Stimulated activated CD8-positive, alpha-beta memory T cell treated with anti-CD3 and anti-CD28 coated beads, Interleukin-7, amount 100 ng/mL, for 1 hour (primary cell): ENCODE measurements at places on chromosomes 5 and 9.
A peak's percentile ranks its signal among the peaks of the same experiment; 100 is the strongest.

DNA sequence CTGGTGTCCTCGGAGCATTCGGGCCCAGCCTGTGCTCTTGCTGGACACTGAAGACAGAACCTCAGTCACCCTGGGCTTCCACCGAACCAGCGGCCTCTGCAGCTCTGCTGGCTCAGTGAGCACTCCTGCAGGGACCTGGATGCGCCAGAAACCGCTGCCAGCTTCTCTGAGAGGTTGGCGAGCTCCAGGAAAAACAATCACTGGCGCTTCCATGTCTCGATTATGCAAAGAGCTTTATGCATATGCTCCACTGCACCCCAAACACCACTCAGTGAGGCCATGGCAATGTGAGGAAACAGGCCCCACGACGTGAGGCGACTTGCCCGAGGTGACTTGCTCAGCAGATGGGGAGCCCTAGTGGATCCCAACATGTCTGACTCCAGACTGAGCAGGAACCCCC lies 11.0 kb downstream of the PRDM12 start:
- no peak for DNase-seq

- DNase-seq = no peak
Measured at GRCh38 chr5:170634256-170634990, 130.6 kb downstream of the KCNIP1 start.

- DNase-seq = no peak
Measured at GRCh38 chr9:133188006-133188842, 20.8 kb downstream of the OBP2B start.

DNA sequence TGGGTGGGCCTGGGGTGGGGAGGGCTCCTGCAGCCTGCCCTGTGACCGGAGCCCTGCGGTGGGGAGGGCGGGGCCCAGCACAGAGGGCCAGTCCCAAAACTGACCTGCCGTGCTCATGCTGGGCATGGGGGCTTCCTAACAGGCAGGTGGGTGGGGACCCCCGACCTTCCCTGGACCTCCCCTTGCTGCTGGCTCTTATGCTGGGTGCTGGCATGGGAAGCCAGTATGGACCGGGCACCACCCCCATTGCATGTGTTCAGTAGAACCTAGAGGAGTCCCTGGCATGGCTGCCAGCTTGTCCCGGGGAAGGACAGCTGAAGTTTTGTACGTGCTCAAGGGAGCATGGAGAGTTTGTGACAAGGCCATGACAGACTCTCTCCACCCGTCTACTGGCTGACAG lies 37.1 kb downstream of the WNK2 start:
- no peak for DNase-seq

GRCh38 chr5:53368516-53368915 lies 111.9 kb upstream of the FST start:
- no peak for DNase-seq

- no peak for DNase-seq
Measured at GRCh38 chr9:136519263-136520052, 26.4 kb downstream of the NOTCH1 start.

GRCh38 chr9:91777292-91777830 lies 172.7 kb downstream of the ROR2 start:
- no peak for DNase-seq

- no peak for DNase-seq
Measured at GRCh38 chr5:74679966-74680365, 5.1 kb upstream of the HEXB start.

DNA sequence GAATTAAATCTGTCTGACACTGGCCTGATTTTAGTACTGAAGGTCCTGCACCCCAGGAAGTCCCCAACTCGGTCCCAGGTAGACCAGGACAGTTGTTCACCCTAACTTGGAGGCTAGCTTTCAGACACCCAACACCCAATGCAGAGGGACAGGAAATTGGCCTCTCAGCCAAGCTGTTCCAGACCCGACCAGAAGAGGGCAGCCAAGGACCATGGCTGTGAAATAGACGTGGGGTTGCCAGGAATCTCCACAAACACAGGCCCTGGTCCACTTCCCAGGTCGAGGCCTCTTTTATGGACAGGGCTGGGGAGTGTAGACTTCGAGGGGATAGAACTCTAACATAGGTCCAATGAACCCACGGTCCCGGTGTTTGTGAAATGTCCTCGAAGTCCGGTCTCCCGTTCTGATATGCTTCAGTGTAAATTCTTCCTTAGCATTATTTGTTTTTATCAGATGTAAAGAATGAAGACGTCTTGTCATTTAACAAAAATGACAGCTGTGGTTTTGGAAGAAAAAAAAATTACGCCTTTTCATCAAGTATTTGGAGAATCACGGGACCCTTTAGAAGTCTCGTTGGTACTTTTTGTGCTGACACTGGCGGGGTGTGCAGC lies 260.3 kb upstream of the ADAMTS16 start:
- DNase-seq = no peak

GRCh38 chr9:10875752-10876151 lies 262.9 kb upstream of the PTPRD start:
- no peak for DNase-seq

GRCh38 chr9:111151537-111151936 lies 113.3 kb upstream of the LPAR1 start:
- DNase-seq = no peak

GRCh38 chr5:109997161-109997560 lies 307.4 kb downstream of the MAN2A1 start:
- no peak for DNase-seq

- peak; percentile 27 for DNase-seq
Measured at GRCh38 chr9:89523948-89524347, 26.0 kb upstream of the SEMA4D start.

DNA sequence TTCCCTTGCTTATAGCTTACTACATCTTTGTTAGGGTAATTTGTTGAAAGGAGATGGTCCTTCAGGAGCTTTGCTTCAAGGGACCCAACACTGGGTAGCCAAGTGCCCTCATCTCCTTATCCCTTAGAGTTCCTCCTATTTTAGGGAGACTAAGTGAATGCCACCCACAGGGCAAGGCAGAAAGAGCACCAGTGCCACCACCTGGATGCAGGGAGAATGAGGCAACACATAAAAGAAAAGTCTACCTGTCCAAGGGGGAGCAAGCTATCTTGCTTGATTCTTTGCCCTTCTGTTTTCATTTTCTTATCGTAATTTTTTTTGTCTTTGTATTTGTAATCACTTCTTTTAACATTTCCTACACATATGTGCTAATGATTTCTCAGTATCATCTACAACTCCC lies 205.5 kb downstream of the NPR3 start:
- DNase-seq = no peak

DNA sequence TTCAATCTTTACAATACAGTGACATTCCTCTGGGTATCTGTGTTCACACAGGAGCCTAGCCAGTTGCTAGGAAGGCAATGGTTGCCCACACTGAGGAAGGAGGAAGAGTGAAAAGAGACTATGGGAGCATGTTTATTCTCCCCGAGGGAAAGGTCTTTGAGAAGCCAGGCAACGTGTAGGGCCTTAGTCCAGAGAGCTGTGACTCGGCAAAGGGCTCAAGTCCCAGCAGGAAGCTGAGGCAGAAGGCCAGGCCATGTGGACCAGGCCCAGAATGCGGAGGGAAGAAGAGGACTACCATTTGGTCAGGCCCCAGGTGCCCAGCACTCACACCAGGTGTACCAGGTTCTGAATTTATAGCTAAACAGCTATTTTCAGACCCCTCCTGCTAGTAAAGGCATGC lies 136.6 kb upstream of the DMAC1 start:
- DNase-seq = no peak

DNA sequence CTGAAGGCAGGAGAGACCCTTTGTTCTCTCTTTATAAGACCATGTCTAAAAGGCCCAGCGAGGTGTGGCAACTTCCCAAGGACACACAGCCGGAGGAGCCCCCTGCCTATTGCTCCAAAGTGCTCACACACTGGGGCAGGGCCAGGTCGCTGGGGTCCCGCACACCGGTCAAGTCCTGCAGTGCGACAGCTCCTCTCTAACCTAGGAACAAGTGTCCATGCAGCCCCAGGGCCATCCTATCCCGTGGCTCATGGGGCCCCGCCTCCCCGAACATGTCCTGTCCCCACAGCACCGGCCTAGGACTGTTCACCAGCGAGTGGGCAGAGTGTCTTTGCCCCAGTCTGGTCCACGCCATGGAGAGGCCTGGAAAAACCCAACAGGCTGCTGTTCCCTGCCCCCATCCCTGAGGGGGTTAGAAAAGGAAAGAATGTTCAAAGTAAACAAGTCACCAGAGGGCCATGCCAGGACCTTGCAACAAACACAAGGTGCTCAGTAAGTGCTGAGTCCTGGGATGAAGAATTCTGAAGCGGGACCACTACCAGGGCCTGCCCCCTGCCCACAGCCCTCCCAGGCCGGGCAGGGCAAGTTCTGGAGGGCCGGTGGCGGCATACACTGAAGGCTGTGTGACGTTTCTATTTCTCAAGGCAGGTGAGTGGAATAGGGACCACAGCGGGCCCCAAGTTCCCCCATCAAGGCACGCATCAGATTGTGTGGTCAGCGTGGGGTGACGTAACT lies 938 bp downstream of the NINJ1 start:
- no peak for DNase-seq

DNA sequence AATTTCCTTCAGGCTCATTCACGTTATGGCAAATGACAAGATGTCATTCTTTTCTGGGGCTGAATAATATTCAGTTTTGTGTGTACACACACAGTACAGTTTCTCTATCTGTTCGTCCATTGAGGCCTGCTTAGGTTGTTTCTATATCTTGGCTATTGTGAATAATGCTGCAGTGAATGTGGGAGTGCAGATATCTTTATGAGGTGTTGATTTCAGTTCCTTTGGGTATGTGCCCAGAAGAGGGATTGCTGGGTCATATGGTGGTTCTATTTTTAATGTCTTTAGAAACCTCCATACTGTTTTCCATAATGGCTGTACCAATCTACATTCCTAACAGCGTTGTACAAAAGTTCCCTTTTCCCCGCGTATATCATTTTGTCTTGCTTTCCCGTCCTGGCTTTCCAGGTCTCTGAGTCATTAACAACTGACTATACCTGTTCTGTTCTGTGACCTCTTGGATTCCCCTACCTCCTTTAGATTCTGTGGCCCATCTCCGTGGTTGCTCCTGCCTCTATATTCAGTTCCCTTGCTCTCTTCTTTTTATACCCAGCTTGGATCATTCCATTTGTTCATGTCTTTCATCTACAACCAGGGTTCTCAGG lies 6.8 kb downstream of the SNX30 start:
- DNase-seq = no peak

- no peak for DNase-seq
Measured at GRCh38 chr5:114296191-114296590, 65.7 kb upstream of the KCNN2 start.

DNA sequence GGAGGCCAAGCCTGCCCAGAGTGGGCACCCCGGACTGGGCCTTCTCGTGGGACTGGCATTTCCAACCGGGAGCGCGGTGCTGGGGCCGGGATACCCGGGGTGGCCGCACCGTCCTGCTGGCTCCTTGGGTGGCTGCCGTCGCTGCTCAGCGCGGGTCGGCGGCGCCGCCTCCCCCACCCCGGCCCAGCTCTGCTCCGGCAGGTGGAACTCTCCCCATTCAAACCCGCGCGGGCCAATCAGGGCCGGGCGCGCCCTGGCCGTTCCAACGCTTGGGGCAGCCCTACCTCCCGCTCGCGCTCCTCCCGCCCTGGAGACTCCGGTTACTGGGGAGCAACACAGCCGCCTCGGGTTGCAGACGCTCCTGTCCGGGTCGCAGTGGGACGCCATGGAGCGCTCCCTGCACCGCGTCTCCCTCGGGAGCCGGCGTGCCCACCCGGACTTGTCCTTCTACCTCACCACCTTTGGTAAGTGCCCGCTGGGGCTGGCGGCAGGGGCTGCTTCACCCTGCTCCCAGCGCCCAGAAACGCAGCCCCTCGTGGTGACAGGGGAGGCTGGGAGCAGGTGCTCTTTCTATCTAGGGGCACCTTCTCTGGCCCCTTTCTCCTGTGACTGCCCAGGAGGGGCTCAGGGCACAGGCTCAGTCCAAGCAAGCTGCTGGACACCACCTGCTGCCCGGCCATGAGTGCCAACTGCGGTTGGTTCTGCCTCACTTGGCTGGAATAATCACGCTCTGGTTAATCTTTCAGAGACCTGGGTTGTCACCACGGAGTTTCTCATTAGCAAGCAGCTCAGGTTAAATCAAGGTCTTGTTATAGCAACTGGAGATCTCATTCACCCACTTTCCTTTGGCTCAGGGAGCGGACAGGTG lies at the start of gene RGS3:
TSS of gene RGS3 (plus strand) at position 310 of the 868 bp plus-strand sequence. CDS start at position 386, 76 bp downstream.
- DNase-seq = no peak

DNA sequence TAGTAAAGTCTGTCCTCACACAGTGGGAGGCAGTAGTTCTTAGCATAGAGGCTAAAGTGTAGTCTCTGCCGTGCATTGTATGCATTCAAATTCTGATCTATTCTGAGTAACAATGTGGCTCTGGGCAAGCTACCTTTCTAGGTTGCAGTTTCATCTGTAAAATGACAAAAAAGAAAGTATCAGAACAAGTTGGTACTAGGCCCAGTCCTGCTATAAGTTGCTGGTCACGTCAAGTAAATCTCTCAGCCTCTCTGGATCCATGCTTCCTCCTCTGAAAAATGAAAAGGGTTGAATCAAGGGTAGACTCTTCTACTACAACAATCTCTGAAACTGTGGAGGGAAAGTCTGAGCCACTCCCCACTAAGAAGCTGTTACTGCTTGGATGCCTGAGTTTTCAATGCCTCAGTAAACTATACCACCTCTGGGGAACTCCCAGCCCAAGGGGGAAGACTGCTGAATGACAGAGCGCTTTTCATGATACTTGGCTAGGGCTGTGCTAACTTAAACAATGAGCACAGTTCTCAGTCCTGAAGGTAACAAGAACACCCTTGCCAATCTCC lies 34.5 kb upstream of the SPARC start:
- no peak for DNase-seq

- DNase-seq = no peak
Measured at GRCh38 chr9:129187042-129187441, 9.0 kb upstream of the IER5L start.

DNA sequence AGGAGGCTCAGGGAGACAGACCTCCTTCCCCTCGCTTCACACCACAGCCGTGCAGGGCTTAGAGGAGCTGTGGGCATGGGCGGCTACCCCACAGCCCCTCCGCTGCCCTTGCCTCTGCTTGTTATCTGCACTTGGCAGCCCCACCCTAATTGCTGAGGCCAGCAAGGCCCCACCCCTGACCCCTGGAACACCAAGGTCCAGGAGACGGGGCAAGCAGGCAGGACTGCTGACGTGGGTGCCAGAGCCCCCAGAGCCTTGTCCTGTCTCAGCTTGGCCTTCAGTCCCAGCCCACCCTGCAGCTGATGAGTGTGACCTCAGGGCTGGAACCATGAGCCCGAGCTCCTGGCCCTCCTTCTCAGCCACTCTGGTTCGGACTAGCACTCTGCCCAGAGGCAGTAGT lies 29.1 kb upstream of the NEURL1B start:
- no peak for DNase-seq

DNA sequence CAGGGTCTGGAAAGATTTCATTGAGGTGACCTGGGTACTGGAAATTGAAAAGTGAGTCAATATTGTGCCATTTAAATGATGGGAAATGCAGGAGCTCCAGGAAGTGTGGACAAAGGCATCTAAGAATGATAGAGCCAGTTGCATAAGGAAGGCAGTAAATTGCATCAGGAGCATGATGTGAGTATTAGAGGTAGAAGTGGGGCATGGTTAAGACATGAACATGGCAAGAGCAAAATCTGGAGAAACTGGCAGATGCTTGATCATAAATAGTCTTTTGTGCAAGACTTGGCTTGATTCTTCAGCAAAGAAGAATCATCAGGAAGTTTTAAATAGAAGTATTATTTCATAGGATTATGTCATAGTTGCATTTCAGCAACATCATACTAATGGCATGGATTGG lies 157.4 kb upstream of the PUM3 start:
- DNase-seq = no peak

- DNase-seq = no peak
Measured at GRCh38 chr9:137138058-137138721, 764 bp upstream of the GRIN1 start.
